ENCODE measurements at places on chromosomes 3 and 15.
A peak's percentile ranks its signal among the peaks of the same experiment; 100 is the strongest.

DNA sequence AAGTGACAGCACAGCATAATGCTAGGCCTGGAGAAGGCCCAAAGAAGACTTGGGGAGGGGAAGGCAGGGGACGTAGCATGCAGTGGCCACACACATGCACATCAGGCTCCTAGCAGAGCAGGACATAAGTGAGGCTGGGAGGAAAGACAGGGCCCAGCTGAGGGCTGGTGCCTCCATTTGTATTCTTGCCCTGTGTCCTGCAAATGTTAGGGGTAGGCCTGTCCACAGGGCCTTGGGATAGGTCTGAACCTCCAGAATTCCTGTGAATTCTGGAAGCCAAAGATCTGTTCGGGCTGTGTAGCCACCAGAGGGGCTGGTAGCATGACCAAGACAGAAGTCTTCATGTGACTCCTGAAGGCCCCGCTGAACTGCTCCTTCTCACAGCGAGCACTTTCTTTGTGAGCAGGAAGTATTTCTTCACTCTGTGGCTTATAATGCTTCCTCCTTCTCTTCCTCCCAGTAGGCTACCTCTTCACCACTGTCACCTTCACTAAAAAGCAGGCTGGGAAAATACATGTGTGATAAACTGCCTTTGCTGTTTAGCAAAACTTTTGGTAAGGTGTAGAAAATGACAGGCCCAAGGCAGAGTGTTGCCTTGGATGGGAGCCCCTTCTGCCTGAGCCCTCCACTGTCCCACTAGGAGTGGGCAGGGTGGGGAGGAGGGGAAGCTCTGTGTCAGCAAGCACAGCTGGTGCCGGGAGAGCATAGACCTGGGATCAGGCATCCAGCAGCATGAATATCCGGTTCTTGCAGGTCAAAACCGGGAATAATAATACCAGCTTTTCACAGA, 8.4 kb downstream of the CERS3 start:
- DNase-seq = no peak

- peak; percentile 35 for DNase-seq
These were observed 22.3 kb downstream of the CFAP92 start for GRCh38 chr3:128971421-128972100.

DNA sequence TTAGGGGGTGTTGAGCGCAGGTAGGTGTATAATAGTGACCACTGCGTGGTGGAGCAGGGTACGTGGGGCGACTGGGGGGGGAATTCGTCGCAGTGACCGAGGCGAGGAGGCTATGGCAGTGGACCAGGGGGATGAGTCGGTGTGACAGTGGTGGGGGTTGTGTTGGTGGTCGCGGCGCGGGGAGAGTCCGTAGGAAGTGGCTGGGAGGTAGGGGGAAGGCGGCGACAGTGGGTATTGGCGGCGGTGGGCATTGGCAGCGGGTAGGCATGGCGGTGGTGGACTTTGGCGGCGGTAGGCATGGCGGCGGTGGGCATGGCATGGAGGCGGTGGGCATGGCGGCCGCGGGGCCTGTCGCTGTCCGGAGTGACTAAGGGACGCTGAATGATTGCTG, 739 bp downstream of the SNRPN start:
- DNase-seq = no peak

GRCh38 chr3:34067536-34068051, 269.2 kb downstream of the PDCD6IP start:
- no peak for DNase-seq

GRCh38 chr3:172582712-172583111, 59.5 kb upstream of the TNFSF10 start:
- peak; percentile 61 for DNase-seq

DNA sequence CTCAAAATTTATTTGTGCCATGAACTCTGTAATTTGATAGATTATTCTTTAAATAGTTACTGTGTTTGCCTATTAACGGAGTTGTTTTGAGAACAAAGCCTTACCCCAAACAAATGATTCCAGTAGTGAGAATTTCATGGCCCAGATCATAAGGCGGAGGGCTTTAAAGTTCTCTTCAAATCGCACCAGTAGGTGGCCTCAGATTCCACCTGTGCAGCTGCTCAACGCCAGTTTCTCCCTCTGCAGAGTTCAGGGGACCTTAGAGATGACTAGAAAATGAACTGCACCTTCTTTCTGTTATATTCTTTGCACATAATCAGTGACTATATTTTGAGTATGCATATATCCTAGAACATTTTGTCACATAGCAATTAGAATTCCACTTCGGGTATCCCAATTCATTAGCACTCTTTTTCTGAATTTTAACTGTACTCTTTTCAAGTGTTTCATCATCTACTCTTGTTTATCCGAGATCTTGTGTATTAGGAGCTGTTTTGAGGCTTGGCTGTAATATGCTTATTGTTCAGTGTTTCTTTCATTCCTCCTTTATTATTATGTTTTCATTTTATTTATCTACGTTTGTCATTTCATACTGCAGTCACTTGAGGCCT, 232.6 kb upstream of the CHRM5 start:
- peak; percentile 43 for DNase-seq

DNA sequence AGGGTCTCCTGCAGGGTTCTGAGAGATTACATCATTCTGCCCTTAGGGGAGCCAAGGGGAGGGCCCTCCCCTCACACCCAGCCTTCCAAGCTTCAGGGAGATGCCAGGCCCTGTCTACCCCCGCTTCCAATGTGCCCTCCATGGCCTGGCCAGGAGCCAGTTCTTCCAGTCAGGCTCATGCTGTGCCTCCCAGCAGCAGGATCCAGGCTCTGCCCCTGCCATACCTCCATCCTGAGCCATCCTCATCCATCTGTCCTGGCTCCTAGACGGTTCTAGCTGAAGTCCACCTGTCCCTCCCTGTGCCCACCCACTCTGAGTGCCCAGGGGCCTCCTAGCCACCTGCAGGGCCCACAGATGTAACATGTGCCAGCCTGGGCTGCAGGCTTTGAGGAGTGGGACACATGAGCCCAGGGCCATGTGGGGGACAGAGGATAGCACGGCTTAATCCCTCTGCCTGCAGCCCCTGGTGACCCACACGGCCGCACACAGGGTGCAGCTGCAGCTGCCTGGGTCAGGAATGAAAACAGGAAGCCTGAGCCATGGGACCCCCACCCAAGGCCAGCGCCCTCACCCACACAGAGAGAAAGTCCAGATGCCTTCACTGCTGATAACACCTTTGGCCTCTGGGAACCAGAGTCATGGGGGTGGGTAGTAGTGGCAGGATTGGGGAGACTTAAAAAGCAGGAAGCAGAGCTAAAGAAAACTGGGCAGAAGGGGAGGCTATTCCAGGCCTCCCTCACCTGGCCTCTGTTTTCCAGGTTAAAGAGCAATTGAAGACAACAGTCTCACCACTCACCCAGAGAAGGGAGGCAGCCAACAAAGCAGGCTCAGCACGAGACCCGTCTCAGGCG, 11.8 kb downstream of the PLCD1 start:
- DNase-seq = no peak

Data from amniotic epithelial cell (primary cell).